Lung (tissue), 17 donors: ENCODE measurements at places on chromosomes 5 and 9. TPM values are rescaled to one million over a fixed set of nuclear protein-coding genes. Genes with fewer than 3 reads are reported as not detected.
A peak's percentile ranks its signal among the peaks of the same experiment; 100 is the strongest.

- DNase-seq, result no peak
Observed at GRCh38 chr5:6235726-6236125, 142.6 kb downstream of the MED10 start.

- DNase-seq, result no peak
Observed at GRCh38 chr9:76403352-76403751, 9.1 kb upstream of the RFK start.

GRCh38 chr9:127555840-127556820 is 55.9 kb upstream of the STXBP1 start:
- DNase-seq, result peak; percentile 77

- DNase-seq, result peak; percentile 63
Observed at GRCh38 chr9:128456613-128457061, 831 bp downstream of the ODF2 start.

DNA sequence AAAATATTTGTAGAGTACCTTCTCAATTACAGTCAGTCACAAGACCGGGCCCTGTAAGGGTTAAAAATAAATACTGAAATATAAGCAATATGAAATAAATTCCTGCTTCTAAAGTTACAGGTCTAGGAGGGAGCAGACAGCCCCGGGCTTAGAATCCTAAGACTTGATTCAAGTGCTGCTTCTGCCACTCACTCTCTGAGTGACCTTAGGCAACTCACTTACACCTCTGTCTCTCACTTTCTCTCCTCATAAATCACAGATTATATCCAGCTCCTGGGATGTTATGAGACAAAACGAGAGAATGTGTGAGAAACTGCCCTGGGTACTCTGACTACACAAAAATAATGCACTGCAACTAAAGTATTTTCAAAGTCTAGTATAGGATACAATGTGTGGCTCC is 101.9 kb downstream of the PDE4D start:
- DNase-seq, result no peak

CRHBP gene
- 0.58 TPM for total RNA-seq

TOMM5 gene
- 66.7 TPM for total RNA-seq

- DNase-seq, result no peak
Observed at GRCh38 chr9:4475301-4475700, 15.0 kb upstream of the SLC1A1 start.

DNA sequence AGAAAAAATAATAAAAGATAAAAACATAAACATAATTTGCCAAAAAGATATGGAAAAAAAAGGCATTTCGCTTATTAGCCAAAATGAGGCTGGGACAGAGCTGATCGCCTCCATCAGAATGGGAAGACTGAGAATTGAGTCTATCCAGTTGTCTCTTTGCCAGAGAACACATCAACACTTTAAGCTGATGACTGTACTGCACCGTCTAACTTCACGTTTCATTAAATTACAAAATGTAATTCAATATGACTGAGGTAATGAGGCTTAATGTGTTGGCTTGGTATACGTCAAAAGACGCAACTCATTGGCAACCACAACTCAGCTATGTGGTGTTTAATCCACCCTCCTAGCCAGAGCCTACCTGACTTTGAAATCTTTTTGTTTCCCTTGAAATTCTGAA is 462.7 kb upstream of the CD180 start:
- DNase-seq, result no peak

GRCh38 chr9:113854310-113854709 is 21.8 kb upstream of the ZNF618 start:
- peak; percentile 10 for DNase-seq

GRCh38 chr5:110288766-110289511 is 437.5 kb downstream of the TMEM232 start:
- no peak for DNase-seq

DNA sequence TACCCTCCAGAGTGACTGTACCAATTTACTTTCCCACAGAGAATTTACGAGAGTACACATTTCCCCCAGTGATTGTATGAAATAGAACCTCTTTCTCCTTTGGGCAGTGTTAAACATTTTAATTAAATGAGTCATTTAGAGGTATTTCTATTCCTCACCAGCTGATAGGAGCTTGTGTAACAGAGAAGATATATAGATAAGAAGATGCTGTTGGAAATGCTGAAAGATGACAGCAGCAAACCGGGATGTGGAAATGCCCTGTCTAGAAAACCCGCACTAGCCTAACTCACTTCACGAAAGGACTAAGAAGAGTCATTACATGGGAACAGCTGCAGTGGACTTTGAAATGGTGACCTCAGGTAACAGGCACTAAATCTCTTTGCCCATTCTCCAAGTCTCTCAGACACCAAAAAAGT is 68.3 kb downstream of the LPAR1 start:
- DNase-seq, result peak; percentile 40

CTNNA1 gene
- total RNA-seq, result 480 TPM

DNA sequence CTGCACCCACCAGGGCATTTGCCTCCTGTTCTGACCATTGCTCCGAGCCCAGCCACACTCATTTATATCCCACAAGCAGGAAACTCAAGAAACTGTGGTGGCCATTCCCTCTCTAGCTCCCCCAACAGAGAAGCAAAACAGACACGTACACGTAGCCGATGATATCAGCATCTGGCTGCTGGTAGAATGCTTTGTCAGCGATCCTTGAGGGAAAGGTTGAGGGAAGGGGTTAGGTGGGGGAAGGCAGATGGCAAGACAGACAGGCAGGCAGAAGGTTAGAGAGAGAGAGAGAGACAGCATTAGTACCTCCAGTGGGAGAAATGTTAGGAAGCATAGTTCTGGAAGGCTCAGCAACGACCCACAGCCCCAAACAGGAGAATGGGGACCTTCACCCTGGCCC is 7.8 kb downstream of the HIGD2A start:
- peak; percentile 51 for DNase-seq

FOXI1 gene
- not detected for total RNA-seq

GRCh38 chr9:36102742-36103495 is 33.6 kb upstream of the GLIPR2 start:
- DNase-seq, result peak; percentile 75

GRM6 gene
- total RNA-seq, result not detected

DNA sequence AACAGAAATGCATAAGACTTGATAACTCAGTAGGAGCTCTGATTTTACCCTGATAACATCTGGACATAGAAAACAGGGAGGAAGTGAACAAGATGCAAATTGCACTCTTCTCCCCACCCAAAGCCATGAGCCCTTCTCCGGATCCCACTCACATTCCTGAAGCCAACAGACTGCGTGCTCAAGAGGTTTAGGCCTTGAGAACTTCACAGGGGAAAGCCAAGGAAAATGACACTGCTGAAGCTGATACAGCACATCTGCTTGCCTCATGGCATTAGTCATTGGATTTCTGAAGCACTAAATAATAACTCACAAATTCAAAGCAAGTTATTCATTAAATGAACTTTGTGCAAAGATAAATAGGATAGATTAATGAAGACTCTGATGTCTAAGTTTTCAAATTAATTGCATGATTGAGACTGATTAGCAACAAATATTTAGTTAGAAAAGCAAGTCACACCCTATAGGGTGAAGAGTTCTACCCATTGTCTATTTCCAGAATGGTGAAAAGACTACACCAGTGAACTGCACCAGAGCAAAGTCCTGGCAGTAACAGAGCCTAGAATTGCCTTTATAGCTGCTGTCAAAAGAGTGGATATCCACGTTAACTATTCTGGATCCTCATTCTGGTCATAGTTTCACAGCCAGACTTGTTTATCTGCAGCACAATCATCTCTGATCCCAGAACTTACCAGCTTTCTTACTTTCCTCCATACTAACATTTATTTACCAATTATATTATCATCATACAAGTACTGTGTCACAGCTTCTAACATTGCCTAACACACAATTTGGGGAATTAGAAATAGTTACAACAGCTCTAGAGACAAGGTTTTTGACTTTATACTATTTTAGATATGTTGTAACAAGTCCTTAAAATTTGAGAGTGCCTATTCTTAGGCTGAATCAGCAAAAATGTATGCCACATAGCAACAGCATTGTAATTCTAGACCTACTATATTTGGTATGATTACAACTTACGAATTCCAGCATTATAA is 432.1 kb upstream of the RGMB start:
- no peak for DNase-seq

IL5 gene
- not detected for total RNA-seq

- DNase-seq, result no peak
Observed at GRCh38 chr9:13139641-13140171, 139.8 kb downstream of the MPDZ start.

DNA sequence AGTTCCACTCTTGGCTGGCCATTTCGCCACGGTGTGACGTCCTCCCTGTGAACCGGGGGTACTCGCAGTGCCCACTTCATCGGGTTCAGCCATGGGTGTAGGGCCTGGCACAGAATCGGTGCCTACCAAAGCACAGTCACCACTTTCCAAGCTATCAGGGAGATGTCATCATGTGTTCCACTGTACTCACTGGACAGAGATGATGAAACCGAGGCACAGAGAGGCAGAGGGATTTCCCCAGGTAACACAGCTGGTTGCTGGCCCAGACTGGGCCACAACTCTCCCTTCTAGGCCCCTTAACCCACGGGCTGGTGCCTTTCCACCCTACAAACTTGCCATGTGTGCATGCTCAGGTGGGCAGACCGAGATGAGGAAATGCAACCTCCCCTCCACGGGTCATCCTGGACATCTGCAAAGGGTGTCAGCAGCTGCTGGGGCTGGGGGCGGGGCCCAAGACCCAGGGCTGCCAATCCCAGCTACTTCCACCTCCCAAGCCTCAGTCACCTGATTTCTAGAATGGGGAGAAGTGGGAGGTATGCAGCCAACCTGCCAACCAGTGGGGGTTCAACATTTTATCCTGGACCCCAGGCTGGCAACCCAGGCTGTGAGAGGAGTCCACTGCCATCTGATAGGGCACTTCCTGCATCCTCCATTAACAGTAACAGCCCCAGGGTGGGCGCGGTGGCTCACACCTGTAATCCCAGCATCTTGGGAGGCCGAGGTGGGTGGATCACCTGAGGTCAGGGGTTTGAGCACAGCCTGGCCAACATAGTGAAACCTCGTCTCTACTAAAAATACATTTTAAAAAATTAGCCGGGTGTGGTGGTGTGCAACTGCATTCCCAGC is 893 bp upstream of the SH2D3C start:
- DNase-seq, result no peak

EGFLAM gene
- total RNA-seq, result 0.52 TPM

DNA sequence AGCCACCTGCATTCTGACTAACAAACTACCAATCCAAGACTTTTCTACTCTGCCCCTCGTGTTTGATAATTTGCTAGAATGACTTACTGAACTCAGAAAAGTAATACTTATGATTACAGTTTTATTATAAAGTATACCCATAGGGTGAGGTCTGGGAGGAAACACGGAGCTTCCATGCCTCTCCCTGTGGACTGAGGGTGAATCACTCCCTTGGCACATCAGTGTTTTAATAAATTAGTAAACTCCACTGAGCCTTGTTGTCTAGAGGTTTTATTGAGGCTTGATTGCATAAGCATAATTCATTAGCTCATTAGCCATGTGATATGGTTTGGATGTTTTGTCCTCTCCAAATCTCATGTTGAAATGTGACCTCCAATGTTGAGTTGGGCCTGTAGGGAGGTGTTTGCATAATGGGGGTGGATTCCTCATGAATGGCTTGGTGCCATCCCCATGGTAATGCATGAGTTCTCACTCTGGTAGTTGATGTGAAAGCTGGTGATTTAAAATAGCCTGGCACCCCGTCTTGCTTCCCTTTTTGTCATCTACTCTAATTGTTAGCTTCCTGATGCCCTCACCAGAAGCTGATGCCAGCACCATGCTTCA is 233.6 kb upstream of the TRPC7 start:
- DNase-seq, result no peak

NOXA1 gene
- 3.1 TPM for total RNA-seq

SOHLH1 gene
- not detected for total RNA-seq

SUSD3 gene
- total RNA-seq, result 3.8 TPM

CDC14B gene
- total RNA-seq, result 29.8 TPM

DNA sequence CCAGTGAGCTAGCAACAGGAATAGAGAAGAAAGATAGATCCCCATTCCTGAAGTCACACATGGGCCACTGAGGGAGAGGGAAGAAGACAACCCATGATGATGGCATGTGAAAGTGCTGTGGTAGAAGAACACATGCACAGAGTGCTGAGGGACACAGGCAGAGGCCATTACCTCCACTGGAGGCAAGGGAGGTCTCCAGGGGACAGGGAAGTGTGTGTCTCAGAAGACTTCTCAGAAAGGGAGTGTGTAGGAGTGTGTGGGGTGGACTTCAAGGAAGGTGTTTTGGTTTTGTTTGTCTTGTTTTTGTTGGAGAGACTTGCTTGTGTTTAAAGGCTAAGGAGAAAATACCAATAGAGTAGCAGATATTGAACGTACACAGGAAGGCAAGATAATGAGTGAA is 77.0 kb upstream of the SMARCA2 start:
- DNase-seq, result no peak

DNA sequence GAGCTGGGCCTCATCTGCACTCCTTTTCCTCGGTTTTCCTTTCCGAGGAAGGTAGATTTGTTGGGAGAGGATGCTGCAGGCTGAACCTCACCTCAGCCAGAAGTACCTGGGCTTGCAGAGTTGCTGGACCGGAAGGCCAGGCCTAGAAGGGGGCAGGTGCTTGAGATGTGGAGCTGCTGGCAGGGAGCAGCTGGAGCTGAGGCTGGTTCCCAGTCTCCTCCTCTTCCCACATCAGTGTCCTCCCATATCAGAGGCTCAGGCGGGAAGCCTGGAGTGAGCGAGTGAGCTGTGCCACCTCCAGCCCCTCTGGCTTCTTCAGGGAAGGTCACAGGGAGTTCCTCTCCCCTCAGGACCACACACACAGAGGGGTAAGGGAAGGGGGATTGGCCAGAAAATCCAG is 259.4 kb downstream of the GADD45G start:
- peak; percentile 40 for DNase-seq
